ENCODE measurements at places on chromosomes 7 and 10.

- no peak for DNase-seq
Observed at GRCh38 chr10:43070121-43071085, 6.5 kb upstream of the RET start.

DNA sequence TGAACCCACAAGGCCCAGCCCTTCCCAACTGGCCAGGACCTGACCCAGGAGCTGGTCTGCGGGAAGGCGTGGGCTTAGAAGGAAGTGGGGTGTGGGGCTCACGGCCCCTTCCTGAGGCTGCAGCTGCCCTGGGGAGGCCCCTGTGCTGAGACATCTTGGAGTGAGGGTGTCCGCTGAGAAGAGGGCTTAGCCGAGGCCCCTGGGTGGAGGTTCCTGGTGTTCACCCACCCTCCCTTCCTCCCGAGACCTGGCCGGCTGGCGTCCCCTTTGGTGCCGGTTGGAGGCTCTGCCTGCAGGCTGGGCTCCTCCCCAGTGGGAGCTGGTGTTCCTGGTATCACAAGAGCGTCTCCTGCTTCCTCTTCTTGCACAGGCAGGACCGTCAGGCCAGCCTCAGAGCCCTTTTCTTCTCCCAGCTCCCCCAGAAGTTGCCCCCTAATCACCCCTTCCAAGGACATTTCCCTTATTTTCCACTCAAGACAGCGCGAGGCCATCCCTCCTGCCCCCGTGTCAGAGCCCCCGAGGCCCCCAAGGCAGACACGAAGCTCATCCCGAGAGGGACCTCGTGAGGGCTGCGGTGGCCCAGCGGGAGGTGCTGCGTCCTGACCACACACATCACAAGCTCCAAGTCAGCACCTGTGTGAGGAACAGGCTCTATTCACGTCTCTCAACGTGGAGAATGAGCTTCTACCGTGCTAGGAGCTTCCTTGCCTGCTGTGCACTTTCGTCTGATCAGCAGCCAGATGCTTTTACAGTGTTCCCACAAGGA is 25.1 kb upstream of the FAM20C start:
- DNase-seq: no peak

- no peak for DNase-seq
Observed at GRCh38 chr10:86775056-86775869, 18.8 kb downstream of the BMPR1A start.

DNA sequence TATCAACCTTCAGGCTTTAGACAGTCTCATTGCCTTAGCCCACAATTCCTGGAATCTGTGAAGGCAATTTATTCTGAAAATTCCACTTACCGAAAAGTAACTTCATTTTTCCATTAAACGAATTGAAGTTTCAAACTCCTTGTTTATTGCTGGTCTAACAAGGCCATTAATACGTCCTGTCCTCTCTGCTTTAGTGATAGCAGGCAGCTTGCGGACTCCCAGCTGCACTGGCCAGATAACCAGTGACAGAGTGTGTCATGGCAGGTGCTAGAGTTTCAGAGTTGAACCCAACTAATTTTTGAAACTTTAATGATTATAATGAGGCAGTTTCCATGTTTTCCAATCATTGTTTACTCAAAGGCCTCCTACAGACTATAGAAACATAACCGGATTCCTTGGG is 31.1 kb downstream of the LOXL4 start:
- DNase-seq: no peak

- no peak for DNase-seq
Observed at GRCh38 chr7:67696124-67696523, 699.5 kb downstream of the TYW1 start.

DNA sequence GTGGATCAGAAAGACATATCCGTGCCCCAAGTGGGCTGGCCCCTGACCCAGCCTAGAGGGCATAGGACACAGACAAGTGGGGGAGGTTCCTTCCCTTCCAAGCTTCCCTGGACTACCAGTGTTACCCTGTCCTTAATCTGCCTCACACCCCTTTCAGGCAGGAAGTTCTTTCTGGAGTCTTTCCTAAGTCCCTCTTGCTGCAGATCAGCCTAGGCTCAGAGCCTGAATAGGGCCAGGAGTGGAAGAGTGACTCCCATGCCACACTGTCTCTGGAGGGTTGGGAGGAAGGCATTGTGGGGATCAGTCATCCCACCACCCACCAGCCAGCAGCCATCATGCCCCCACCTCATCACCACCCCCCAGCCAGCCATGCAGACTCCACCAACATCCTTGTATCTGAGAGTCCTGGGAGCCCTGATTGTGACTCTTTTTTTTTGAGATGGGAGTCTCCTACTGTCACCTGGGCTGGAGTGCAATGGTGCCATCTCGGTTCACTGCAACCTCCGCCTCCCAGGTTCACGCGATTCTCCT is 22.6 kb downstream of the POLL start:
- DNase-seq: no peak

DNA sequence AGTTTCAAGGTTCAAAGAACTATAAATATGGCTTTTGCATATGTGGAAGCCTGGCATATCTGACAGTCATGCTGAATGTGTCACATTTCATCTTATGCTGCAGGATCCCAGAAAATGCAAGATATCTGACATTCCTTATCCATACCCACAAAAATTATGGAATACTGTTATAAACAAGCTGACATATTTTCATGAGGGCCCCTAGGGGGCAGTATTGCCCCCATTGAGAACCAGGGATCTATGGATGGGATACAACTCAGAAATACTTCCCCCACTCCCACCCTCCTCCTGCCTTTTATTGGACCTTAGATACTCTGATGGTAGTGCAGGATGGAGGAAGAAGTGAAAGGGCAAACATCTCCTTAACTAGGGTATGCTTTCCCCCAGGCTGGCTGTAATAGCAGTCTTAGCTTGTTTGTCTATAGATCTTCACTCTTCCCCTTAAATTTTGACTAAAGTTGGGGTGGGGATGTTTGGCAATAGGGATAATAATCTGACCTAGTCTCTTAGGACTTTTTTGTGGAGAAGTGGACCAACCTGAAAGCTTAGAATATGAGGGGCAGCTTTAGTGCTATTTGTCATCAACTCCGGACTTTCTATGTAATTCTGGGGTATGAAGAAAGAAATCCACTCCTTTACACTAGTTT is 3.5 kb upstream of the GNGT1 start:
- no peak for DNase-seq

GRCh38 chr10:11018432-11018841 is 765 bp downstream of the CELF2 start:
- no peak for DNase-seq

DNA sequence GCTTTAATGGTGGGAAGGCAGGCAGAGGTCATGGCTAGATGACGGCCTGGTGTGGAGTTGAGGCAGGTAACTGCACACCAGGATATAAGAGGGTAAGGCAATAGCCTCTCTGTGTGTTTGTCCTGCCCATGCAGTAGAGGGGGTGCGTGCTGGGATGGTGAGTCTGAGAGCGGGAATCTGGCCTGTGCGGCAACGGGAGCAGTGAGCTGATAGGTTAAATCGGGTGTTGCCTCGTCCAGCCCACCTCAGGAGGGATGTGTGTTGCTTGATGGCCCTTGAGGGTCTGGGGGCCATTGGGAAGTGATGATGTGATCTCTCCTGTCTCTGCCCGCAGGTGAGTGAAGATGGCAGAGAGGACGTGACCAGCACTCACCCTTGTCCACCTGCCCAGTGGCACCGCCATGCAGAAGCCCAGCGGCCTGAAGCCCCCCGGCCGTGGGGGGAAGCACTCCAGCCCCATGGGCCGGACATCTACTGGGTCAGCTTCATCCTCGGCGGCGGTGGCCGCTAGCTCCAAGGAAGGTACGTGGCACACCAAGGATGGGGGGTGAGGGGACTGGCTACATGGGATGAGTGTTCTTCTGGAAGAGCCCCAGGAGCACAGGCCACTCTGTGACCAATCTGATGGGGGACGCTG is 28.1 kb downstream of the CLIP2 start:
- no peak for DNase-seq

DNA sequence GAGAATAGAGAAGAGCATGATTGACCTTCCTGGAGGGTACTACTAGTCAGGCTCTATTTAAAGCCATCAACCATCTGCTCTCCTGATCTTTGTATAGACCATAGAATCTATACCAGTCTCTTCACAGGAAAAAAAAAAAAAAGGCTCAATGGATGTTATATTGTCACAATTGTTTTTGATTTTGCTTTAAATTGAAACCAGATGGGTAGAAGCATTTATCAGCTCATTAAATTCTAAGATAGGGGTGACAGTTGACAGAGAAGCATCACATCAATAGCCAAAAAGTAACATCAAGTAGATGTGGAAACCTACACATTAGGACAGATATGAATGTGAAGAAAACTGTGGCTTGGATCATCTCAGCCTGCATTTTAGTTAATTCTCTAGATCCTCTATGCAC is 558.9 kb upstream of the MBL2 start:
- no peak for DNase-seq

- no peak for DNase-seq
Observed at GRCh38 chr7:105519353-105519752, 2.7 kb downstream of the PUS7 start.

GRCh38 chr10:129415215-129416140 is 51.6 kb upstream of the MGMT start:
- no peak for DNase-seq

- DNase-seq: no peak
Observed at GRCh38 chr10:78903341-78903940, 165.3 kb upstream of the ZMIZ1 start.

DNA sequence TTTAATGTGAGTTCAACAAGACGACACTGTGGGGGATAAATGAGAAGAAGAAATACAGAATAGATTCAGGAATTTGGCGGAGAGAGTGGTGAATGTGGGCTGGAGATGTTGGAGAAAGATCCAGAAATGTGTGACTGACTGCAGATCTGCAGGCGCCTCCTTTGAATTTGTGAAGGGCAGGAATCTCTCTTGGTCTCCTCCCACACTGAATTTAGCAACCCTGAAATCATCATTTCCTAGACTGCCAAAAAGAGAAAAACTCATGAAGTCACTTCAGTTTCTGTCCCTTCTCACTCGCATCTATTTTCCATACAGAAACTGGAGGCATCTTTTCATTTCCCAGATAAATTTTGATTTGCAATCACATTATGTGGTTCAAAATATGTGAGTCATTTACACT is 128.7 kb downstream of the GNAI1 start:
- DNase-seq: no peak

GRCh38 chr7:36762394-36762793 is 38.1 kb upstream of the AOAH start:
- DNase-seq: no peak

DNA sequence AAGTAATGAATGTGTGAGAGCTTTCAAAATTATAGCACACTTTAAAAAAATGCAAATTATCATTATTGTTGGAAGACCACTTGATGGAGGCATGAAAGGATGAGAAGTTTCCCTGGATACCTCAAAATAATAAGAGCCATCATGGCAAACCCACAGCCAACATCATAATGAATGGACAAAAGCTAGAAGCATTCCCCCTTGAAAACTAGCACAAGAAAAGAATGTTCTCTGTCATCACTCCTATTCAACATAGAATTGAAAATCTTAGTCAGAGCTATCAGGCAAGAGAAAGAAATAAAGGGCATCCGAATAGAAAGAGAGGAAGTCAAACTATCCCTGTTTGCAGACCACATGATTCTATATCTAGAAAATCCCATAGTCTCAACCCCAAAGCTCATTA is 887.2 kb upstream of the LRRTM3 start:
- DNase-seq: no peak

- DNase-seq: no peak
Observed at GRCh38 chr10:129742742-129743550, 221.1 kb downstream of the EBF3 start.

DNA sequence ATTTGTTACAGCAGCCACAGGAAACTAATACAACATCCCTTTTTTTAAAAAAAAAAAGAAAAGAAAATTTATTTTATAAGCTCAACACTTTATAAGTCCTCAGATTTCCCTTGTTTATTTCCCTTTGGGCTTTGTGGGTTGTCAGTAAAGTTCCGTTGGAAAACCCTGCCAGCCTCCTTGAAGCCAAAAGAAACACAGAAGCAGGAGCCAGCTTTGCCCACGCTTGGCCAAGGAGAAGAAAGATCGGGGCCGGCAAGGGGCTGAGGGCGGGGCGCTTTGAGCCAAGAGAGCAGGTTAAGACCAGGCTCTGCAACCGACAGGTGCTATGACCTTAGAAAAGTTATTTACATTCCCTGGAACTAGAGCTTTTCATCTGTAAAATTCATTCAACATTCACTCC is 72.7 kb downstream of the RGS10 start:
- DNase-seq: no peak

DNA sequence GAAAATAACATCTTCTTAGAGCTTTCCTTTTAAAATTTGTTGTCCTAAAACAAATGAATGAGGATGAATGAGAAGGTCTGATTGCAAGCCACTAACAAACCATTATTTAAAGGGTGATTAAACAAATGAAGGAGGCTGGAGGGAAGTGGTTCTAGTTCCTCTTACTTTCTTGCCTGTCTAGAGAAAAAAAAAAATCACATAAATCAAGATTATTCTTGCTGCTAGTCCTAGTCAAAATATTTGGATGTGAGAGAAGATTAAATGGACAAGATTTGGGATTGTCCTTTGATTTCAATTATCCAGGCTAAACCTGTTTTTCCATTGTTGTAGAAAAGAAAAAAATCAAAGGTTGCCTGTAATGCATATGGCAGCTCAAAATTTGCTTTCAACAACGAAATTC is 3.3 kb downstream of the SKAP2 start:
- DNase-seq: no peak

DNA sequence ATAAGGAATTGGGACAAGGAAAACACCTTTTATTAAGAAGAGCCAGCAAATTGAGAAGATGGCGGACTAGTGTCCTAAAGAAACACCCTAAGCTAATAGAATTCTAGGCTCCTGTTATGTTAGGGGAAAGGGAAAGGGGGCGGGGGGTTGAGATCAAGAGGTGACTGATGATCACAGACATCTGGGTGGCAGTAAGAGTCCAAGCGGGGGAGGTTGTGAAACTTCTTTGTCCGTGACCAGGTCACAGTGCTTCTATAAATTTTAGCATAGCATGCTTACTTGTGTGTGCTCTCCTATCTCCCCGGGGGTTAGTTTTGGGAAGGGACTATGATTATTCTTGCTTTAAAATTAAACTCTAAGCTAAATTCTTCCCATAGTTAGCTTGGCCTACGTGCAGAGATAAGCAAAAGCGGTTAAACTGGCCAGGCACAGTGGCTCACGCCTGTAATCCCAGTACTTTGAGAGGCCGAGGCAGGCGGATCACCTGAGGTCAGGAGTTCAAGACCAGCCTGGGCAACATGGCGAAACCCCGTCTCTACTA is 262.1 kb downstream of the SKIDA1 start:
- no peak for DNase-seq

DNA sequence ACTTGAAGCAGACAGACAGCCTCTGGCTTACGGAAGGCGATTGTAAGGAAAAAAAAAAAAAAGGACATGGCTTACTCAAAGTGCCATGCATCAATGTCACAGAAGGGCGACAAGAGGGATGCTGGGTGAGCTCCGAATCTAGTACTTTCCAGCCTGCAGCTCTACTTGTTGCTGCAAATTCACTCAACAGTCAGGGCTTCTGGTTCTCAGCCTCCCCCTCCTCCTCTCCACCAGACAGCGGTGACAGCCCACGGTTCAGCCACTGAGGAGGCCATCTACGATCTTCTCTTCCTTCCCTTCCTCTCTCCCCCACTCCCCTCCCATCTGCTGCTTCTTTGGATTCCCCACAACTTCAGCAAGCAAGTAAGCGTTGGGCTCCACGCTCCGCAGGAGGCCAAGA is 63.5 kb downstream of the PRKAG2 start:
- DNase-seq: no peak

- no peak for DNase-seq
Observed at GRCh38 chr10:92486637-92487036, 87.3 kb downstream of the IDE start.

All from GM04504 (cell line).